Breast epithelium (tissue), 4 donors: ENCODE measurements at places on chromosomes 16 and 17. TPM values are rescaled to one million over a fixed set of nuclear protein-coding genes. Genes with fewer than 3 reads are reported as not detected.

The CDH5 gene
- 52.8 TPM for total RNA-seq

The ABCA6 gene
- total RNA-seq, result 198 TPM

The TMEM220 gene
- 13.4 TPM for total RNA-seq

GRCh38 chr17:46903762-46904672 lies 18.9 kb upstream of the GOSR2 start:
- H3K27me3 ChIP-seq, result no peaks in the 10 kb centered on the region
- no peaks in the 10 kb centered on the region for H3K36me3 ChIP-seq
- no peak overlapping the region for H3K4me3 ChIP-seq
- no peaks in the 10 kb centered on the region for H3K4me1 ChIP-seq

DNA sequence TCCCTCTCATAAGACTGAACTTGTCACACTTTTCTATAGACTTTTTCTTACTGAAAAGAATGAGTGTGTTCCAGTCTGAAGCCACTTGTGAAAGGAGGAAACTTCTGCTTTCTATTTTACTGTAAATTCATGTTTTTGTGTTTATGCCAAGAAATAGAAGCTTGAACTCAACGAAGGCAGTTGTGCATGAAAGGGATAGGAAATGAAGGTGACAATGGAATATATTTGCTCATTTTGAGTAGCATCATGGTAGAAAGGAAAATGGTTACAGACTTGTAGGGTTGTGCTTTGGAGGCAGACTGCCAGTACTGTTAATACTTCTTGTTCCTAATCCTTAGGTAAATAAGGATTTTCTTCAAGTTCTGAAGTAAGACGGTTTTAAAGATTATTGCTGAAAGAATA lies 8.1 kb downstream of the CLTC start:
- DNase-seq, result no peak
- H3K4me3 ChIP-seq, result no peak overlapping the region
- H3K4me1 ChIP-seq, result no peaks in the 10 kb centered on the region
- H3K27me3 ChIP-seq, result no peaks in the 10 kb centered on the region
- no peaks in the 10 kb centered on the region for H3K36me3 ChIP-seq

GRCh38 chr16:71848622-71849021 lies 2.8 kb downstream of the ATXN1L start:
- H3K4me3 ChIP-seq, result no peak overlapping the region
- no peak for DNase-seq
- no peaks in the 10 kb centered on the region for H3K27me3 ChIP-seq
- H3K4me1 ChIP-seq, result no peaks in the 10 kb centered on the region

- H3K36me3 ChIP-seq, result no peaks in the 10 kb centered on the region
- DNase-seq, result no peak
- no peaks in the 10 kb centered on the region for H3K27me3 ChIP-seq
- no peak overlapping the region for H3K27ac ChIP-seq
- no peak overlapping the region for H3K4me3 ChIP-seq
Observed at GRCh38 chr17:67680445-67681224, 37.1 kb upstream of the NOL11 start.

GRCh38 chr17:61856035-61856434 lies 7.3 kb downstream of the BRIP1 start:
- no peaks in the 10 kb centered on the region for H3K4me1 ChIP-seq
- H3K27me3 ChIP-seq, result no peaks in the 10 kb centered on the region
- no peaks in the 10 kb centered on the region for H3K36me3 ChIP-seq

DNA sequence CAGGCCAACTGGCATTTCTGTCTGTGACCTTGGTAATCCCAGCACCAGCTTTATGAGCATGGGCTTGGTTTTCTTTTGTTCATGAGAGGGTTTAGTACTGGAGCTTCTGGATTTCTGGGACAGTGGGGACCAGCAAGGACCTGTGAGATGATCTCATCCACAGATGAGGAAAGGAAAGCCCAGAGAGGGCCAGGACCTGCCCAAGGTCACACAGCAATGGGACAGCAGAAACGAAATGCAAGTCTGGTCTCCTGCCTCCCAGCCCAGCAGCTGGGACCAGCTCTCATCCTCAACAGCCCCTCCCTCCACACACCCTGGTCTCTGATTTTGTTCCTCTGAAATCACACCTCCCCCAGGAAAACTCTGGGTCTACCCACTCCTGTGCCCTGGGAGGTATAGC lies 7.2 kb downstream of the SPPL2C start:
- H3K27ac ChIP-seq, result no peak overlapping the region
- no peaks in the 10 kb centered on the region for H3K4me1 ChIP-seq
- H3K4me3 ChIP-seq, result no peak overlapping the region
- no peaks in the 10 kb centered on the region for H3K36me3 ChIP-seq

- DNase-seq, result no peak
- no peak overlapping the region for H3K4me3 ChIP-seq
- H3K4me1 ChIP-seq, result no peaks in the 10 kb centered on the region
- H3K27ac ChIP-seq, result no peak overlapping the region
Observed at GRCh38 chr17:66538776-66539175, 236.4 kb downstream of the PRKCA start.

DNA sequence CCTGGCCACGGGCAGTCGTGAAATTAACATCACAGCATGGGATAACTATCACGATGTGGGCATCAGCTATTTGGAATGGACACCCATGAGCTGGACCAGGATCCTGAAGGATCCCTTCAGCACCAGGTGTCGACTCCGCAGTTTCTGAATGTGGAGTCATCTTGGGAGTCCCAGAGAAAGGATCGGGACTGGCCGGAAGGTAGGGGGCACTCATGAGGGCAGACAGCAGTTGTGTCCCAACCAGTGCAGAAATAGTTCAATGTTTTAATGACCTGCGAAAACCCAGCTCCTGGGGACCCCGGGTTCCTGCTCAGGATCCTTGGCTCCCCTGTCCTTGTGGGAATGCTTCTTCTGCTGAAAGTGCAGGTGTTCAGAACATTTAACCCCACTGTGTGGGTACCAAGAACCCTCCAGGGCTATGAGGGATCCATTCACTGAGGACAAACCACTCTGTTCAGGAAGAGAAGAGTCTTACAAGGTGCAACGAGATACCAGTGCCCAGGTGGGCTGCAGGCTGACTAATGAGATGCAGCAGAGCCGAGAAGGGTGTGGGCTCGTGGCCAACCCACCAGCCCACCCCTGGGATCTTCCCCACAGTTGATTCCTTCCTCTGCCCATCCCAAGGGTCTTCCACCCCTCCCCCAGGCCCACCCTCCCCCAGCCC lies 154.8 kb downstream of the SALL1 start:
- DNase-seq, result no peak
- no peak overlapping the region for H3K27ac ChIP-seq
- H3K4me3 ChIP-seq, result no peak overlapping the region

GRCh38 chr16:24999088-24999670 lies 16.0 kb downstream of the ARHGAP17 start:
- DNase-seq, result no peak
- no peaks in the 10 kb centered on the region for H3K36me3 ChIP-seq
- peaks cover 5% of the 10 kb centered on the region for H3K4me1 ChIP-seq
- H3K27ac ChIP-seq, result no peak overlapping the region
- H3K27me3 ChIP-seq, result no peaks in the 10 kb centered on the region

- H3K27ac ChIP-seq, result no peak overlapping the region
- no peaks in the 10 kb centered on the region for H3K27me3 ChIP-seq
- H3K4me1 ChIP-seq, result no peaks in the 10 kb centered on the region
Observed at GRCh38 chr16:87076331-87076949, 240.8 kb downstream of the C16orf95 start.

- no peak for DNase-seq
- H3K4me3 ChIP-seq, result no peak overlapping the region
- peaks cover 31% of the 10 kb centered on the region for H3K4me1 ChIP-seq
- H3K27ac ChIP-seq, result no peak overlapping the region
Observed at GRCh38 chr16:20875355-20875650, 24.9 kb downstream of the DCUN1D3 start.

DNA sequence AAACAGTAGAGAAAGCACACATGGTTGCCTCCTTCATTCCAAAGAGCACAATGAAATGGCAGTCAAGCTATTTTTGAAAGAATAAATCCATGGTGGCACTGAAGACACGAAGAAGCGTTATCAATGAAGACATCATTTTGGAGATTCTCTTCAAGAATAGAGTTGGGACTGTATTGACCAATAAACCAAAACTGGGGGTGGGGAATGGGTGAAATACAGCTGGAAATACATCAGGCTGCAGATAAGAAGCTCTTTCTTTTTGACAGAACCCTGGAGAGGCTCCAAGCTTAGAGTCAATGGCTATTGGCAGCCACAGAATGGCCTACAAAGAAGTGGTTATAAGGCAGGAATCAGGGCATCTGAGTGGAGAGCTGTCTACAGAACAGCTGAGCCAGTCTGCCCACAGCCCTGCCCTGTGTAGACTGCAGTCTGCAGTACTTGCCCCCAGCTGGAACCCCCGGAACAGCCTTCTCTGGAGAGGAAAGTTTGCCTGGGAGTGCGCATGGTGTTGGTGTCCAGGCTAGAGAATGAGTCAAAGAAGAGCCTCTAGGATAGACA lies 100.4 kb downstream of the STX8 start:
- no peak overlapping the region for H3K27ac ChIP-seq
- no peak overlapping the region for H3K4me3 ChIP-seq
- no peaks in the 10 kb centered on the region for H3K27me3 ChIP-seq
- no peaks in the 10 kb centered on the region for H3K4me1 ChIP-seq
- no peak for DNase-seq

DNA sequence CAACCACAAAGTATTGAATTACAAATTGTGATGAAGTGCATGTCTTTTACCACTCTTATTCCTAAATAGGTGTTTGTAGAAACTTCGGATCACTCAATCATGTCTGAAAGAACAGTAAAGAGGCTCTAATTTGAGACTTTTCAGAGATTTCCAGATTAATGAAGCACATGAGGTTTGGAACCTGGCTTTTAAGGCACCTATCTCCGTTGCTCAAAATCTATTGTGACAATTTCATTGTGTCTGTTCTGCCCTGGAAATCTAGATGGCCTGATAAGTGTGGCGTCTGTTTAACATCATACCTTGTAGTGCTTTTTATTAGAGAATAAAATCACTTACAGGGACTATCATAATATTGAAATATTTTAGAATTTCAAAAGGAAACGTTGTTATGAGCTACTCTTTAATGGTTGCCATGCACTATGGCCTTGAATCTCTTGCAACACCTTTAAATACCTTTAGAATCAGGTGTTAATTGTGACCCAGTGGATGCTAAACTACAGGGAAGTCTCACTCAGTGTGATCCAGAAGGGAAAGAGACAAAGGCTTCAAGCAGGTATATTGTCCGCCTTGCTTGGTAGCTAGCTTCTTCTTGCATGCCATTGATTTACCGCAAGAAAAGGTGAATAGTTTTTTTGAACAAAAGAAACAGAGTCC lies 210.3 kb downstream of the CNTNAP4 start:
- H3K27me3 ChIP-seq, result no peaks in the 10 kb centered on the region
- no peak overlapping the region for H3K4me3 ChIP-seq
- no peak overlapping the region for H3K27ac ChIP-seq
- H3K4me1 ChIP-seq, result no peaks in the 10 kb centered on the region
- DNase-seq, result no peak

DNA sequence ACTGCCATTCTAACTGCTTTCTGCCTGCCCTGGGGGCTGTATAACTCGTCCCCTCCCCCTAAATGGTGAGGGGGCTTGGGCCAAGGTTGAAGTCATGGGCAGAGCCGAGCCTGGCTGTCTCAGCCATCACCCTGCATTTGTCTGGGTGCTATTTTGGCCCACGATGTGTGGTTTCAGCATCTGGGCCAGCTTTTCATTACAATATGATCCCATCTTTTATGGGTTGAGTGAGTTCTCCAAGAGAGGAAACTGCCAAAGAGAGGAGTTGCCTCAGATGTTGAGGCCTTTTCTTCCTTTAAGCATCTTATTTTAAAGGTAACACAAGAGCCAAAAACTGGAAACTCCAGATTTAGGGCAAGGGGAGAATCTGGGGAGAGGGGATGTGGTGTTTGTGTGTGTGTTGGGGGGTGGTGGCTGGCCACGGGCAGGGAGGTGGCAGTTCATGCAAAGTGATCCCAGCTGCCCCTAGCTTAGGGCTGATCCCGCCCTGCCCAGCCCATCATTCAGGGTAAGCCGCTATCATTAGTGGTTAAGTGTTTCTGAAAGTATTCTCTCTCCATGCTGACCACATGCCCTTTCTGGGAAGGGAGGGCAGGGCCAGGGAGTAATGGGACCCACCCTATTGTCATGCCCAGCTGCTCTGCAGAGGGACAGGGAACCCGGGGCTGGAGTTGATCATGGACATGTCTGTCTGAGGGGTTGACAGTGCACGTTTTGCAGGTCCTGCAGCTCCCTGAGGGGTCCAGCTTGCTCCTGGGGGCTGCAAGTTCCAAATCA lies 83.2 kb upstream of the CLEC18A start:
- no peaks in the 10 kb centered on the region for H3K27me3 ChIP-seq
- no peak overlapping the region for H3K4me3 ChIP-seq
- DNase-seq, result no peak
- no peaks in the 10 kb centered on the region for H3K4me1 ChIP-seq
- no peak overlapping the region for H3K27ac ChIP-seq

DNA sequence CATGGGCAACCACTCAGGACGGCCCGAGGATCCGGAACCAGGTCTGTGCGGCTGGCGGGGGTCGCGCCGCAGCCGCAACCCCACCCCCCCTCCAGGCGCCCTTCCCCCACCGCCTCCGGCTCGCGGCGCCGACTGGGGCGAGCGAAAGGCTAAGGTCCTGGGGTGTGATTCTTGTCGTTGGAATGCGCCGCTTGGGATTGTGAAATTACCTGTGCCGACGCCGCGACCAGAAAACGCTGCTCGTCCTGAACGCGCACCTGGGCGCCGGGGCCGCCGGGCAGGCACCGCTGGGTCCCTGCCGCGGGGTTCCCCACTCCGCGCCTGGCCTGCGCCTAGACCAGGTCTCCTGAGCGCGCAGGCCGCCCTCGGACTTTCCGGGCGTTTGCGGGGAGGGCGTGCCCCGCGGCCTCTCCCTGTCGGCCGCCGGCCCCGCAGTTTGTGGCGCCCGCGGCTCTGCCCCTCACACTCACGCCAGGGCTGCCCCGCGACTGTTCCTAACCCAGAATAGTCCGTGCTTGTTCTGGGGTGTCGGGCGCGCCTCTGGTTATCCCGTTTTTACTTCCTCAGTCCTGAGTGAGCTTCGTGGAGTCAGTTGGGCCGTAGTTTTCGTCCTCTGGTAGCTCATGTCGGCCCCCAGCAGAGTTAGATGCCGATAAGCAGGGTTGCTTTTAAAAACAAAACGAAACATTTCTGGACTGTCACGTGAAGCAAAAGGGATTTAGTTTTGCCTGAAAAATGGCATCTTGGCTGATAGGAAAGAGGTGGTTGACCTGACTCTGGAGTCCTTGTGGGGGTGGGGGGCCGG lies 147.2 kb downstream of the SPECC1 start:
- no peaks in the 10 kb centered on the region for H3K27me3 ChIP-seq
- H3K36me3 ChIP-seq, result no peaks in the 10 kb centered on the region
- DNase-seq, result peak; percentile 27

DNA sequence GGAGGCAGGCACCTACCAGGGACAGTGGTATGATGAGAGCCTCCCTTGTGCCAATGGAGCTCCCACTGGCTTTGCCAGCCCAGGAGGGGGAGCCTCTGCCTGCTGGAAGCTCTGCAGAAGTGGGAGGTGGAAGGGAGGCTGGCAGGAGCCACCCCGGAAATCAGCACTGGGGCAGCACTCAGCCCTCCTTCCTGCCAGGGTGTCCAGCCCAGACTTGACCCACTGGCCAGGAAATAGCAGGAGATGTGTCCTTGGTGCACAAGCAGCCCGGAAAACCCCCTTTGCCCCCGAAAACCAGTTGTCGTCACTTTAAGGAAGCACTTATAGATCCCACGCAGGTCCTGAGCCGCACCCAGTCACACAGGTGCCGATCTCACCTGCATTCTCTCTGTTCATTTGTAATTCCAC lies 49.3 kb upstream of the CACNG4 start:
- H3K36me3 ChIP-seq, result no peaks in the 10 kb centered on the region
- H3K27me3 ChIP-seq, result no peaks in the 10 kb centered on the region
- no peak overlapping the region for H3K27ac ChIP-seq
- peak overlapping the region; percentile 43 for H3K4me3 ChIP-seq
- peak; percentile 38 for DNase-seq
- no peaks in the 10 kb centered on the region for H3K4me1 ChIP-seq

GRCh38 chr17:64152428-64153125 lies 22.6 kb upstream of the ERN1 start:
- no peak overlapping the region for H3K4me3 ChIP-seq
- no peaks in the 10 kb centered on the region for H3K36me3 ChIP-seq
- DNase-seq, result no peak
- no peaks in the 10 kb centered on the region for H3K27me3 ChIP-seq
- peak overlapping the region; percentile 28 for H3K27ac ChIP-seq
